MCF 10A (cell line): ENCODE measurements at places on chromosomes 5 and 9. TPM values are rescaled to one million over a fixed set of nuclear protein-coding genes. Genes with fewer than 3 reads are reported as not detected.

The PRRX2 gene
- total RNA-seq, result not detected in 2 replicates

The IFNA21 gene
- not detected in 2 replicates for total RNA-seq

The ALDH7A1 gene
- total RNA-seq, result 46.8 and 89.1 TPM in 2 replicates

The BAAT gene
- 0.14 and 0.15 TPM in 2 replicates for total RNA-seq

The ZNF883 gene
- 0.51 and 0.59 TPM in 2 replicates for total RNA-seq

The TPPP gene
- total RNA-seq, result 0.12 and 0.17 TPM in 2 replicates

DNA sequence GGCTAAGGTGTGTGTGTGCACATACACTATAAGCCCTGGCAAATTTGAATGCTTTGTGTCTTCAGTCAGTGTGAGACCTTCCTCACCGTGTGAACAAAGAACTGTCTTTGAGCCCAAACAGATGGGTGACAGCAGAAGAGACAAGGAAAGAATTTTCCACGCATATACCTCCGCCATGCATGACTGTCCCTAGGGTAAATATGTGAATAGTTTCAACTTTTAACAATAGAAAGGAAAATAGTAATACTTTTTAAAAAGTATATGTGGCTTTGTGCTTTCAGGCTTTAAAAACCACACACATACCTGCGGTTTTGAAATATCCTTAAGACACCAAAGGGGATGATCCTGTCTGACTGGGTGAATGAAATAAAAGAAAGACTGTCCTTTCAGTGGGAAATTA is 438.6 kb upstream of the MPDZ start:
- H3K4me3 ChIP-seq, result no peak overlapping the region
- no peaks in the 10 kb centered on the region for H3K36me3 ChIP-seq
- H3K27me3 ChIP-seq, result no peaks in the 10 kb centered on the region
- H3K4me1 ChIP-seq, result peaks cover 39% of the 10 kb centered on the region

DNA sequence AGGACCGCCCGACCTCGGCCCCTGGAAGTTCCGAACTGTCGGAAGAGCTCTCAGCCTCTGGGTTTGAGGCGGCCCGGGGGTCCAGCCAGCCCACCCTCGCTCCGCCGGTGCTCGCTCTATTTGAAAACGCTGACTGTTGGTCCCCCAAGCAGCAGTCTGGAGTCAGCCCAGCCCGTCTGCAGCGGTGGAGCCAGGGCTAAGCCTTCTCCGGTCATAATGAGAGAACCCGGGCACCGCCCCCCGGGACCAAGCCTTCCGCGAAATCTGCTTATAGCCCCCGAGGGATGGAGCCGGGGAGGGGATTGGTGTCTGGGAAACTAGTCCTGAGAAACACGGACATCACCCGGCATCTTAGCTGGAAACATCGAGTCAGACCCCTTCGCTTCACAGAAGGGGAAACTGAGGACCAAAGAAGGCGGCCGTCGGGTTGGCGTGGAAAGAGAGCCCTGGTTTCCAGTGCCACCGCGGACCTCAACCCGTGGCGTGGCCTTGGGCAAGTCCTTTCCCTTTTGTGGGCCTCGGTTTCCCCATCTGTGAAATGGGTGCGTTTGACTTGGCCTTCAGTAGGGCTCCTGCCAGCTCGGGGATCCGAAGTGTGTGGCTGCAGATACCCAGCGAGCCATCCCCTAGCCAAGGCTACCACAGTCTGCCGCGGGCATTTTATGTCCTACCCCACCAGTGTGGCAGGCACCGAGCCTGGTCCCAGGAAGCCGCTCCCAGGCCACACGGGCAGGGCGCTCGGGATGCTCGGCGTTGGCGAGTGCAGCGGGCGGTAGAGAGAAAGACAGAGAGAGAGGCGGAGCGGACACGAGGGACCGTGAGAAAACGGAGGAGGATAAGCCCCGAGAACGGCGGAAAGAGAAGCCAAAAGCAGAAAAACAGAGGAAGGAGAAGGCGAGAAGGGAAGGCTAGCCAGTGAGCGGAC is 857 bp downstream of the ADAM19 start:
- H3K27ac ChIP-seq, result no peak overlapping the region
- H3K27me3 ChIP-seq, result no peaks in the 10 kb centered on the region
- DNase-seq, result peak; percentile 36
- peaks cover 13% of the 10 kb centered on the region for H3K4me1 ChIP-seq
- peak overlapping the region; percentile 73 for H3K4me3 ChIP-seq

DNA sequence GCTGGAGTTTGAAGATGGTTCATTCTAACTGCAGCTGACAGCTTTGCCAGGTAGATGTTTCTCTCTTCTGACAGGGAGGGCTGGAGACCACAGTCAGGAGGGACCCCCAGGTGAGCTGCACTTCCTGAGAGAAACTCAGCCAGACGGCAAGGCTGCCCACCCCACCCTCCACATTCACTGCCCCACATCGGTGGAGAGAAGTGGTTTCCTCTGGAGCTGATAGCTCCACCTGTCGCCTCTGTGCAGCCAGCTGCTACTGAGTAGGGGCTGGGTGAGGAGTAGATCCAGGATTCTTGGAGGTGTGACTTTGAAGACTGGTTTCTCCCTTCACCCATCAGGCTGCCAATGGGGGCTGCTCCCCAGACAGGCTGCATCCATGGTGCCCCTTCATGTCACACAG is 175.0 kb downstream of the CARTPT start:
- H3K4me1 ChIP-seq, result peaks cover 7% of the 10 kb centered on the region
- H3K27ac ChIP-seq, result no peak overlapping the region
- H3K36me3 ChIP-seq, result peaks cover 4% of the 10 kb centered on the region
- H3K27me3 ChIP-seq, result peaks cover 11% of the 10 kb centered on the region

GRCh38 chr9:80191108-80191507 is 619.3 kb downstream of the TLE4 start:
- H3K4me3 ChIP-seq, result no peak overlapping the region
- no peaks in the 10 kb centered on the region for H3K36me3 ChIP-seq
- DNase-seq, result no peak
- no peaks in the 10 kb centered on the region for H3K27me3 ChIP-seq

DNA sequence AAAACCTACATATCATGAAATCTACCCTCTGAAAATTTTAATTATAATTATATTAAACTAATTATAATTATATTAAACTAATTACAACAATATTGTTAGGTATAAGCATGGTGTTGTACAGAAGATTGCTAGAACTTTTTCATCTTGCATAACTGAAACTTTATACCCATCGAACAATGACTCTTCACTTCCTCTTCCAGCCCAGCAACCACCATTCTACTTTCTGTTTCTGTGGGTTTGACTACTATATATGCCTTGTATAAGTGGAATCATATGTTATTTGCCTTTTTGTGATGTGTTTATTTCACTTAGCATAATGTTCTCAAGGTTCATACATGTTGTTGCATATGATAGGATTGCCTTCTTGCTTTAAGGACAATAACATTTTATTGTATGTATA is 274.2 kb upstream of the CCNH start:
- H3K4me3 ChIP-seq, result no peak overlapping the region
- no peak overlapping the region for H3K27ac ChIP-seq
- peaks cover 14% of the 10 kb centered on the region for H3K27me3 ChIP-seq
- H3K4me1 ChIP-seq, result no peaks in the 10 kb centered on the region

- H3K27me3 ChIP-seq, result no peaks in the 10 kb centered on the region
- no peak overlapping the region for H3K4me3 ChIP-seq
- no peaks in the 10 kb centered on the region for H3K36me3 ChIP-seq
Observed at GRCh38 chr9:16445141-16445920, 425.1 kb downstream of the BNC2 start.

- no peaks in the 10 kb centered on the region for H3K4me1 ChIP-seq
- peaks cover 77% of the 10 kb centered on the region for H3K27me3 ChIP-seq
- no peak overlapping the region for H3K4me3 ChIP-seq
- H3K27ac ChIP-seq, result no peak overlapping the region
- no peaks in the 10 kb centered on the region for H3K36me3 ChIP-seq
- no peak for DNase-seq
Observed at GRCh38 chr5:77643654-77644370, 5.3 kb upstream of the OTP start.

DNA sequence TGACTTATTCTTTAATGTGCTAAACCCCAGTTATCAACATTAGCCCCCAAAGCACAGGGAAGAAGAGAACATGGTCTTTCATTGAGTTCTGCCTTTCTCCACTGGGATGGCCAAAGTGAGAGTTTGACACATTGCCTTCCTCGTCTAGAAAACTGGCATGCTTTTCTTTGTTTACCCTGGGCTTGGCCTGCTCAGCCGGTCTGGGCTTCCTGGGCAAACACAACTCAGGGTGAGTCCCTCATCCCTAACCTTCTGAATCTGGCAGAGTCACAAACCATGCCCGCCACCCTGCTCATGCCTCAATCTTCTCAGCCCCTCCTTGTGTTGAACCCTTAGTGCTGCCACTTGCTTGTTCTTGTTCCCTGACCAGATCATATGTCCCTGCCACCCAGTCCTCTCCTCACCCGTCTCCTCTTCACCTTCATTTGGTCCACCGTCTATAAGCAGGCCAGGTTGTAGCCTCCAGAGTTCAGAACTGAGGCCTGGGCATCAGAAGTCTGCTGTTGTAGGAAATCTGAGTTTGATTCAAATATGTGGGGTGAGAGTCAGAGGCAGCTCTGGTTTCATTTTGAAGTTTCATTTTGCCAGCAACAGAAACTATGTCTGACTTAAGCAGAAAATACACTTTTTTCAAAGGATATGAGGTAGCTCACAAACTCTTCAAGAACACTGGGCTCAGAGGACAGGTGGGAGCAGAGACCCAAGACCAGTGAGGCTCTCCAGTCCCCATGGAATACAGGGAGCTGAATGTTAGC is 217.6 kb downstream of the NDUFS4 start:
- H3K4me3 ChIP-seq, result no peak overlapping the region
- H3K27me3 ChIP-seq, result no peaks in the 10 kb centered on the region
- peak overlapping the region; percentile 46 for H3K27ac ChIP-seq
- H3K4me1 ChIP-seq, result peaks cover 6% of the 10 kb centered on the region
- H3K36me3 ChIP-seq, result no peaks in the 10 kb centered on the region

GRCh38 chr5:41517909-41518308 is 7.5 kb upstream of the PLCXD3 start:
- H3K27me3 ChIP-seq, result peaks cover 30% of the 10 kb centered on the region
- no peaks in the 10 kb centered on the region for H3K4me1 ChIP-seq
- no peak overlapping the region for H3K4me3 ChIP-seq
- H3K27ac ChIP-seq, result no peak overlapping the region

DNA sequence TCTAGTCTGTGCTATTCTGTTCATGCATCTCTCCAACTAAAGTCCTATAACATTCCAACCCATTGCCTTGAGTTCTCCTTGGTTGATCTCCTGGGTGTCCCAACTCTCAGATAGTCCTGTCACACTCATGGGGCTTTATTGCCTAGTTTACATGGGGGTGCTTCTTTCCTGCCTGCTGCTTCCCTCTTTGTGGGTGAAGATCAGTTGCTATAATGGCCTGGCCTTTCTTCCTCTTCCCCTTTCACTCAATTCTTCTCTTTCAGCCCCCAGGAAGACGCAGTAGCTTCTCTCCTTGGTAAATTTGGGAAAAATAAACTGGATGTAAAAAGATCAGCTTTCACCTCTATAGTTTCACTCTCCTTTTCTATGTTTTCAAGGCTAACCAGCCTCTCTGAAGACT is 66.5 kb downstream of the PTCD2 start:
- peaks cover 57% of the 10 kb centered on the region for H3K4me1 ChIP-seq
- no peaks in the 10 kb centered on the region for H3K36me3 ChIP-seq
- H3K4me3 ChIP-seq, result no peak overlapping the region

GRCh38 chr5:67897431-67897830 is 318.1 kb upstream of the PIK3R1 start:
- H3K4me1 ChIP-seq, result peaks cover 39% of the 10 kb centered on the region
- H3K27ac ChIP-seq, result peak overlapping the region; percentile 82
- no peak overlapping the region for H3K4me3 ChIP-seq
- peak; percentile 86 for DNase-seq

DNA sequence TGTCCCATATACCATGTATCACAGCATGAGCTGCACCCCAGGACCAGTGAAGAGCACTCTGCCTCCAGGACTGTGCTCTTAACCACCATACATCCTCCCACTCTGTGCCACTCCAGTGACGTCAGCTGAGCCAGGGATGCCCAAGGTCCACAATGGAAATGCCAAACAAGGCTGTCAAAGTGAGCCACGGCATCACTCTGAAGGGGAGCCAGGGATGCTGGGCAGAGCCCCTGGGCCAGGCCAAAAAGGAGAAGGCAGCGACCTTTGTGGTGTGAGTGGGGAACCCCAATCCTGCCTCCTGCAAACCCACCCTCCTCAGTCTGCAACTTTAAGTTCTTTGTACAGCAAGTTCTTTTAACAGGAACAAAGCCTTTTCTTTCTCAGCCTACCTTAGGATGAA is 242.7 kb downstream of the SYK start:
- no peak for DNase-seq
- no peak overlapping the region for H3K27ac ChIP-seq
- H3K36me3 ChIP-seq, result no peaks in the 10 kb centered on the region
- H3K4me3 ChIP-seq, result no peak overlapping the region

DNA sequence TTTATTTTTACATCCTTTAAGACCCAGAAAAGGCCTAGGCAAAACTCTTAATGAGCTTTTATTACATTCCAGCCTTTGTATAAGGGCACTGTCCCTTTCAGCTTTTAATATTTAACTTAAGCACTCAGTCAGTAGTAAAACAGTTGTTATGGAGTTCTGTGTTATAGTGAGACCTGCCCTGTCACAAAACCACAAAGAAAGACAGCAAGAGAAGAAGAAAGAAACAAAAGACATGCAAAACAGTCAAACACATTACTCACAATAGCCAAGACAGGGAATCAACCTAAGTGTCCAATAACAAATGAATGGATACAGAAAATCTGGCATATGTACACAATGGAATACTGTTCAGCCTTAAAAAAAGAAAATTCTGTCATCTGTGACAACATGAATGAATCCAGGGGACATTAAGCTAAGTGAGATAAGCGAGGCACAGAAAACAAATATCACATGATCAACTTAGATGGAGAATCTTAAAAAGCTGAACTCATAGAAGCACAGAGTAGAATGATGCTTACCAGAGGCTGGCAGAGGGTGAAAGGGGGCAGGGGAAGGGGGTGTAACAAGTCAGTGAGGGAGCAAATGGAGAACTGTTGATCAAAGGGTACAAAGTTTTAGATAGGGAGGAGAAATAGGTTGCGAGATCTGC is 63.8 kb upstream of the CCNG1 start:
- no peaks in the 10 kb centered on the region for H3K36me3 ChIP-seq
- no peaks in the 10 kb centered on the region for H3K27me3 ChIP-seq
- H3K4me3 ChIP-seq, result no peak overlapping the region
- no peak overlapping the region for H3K27ac ChIP-seq

GRCh38 chr9:136995772-136996311 is 526 bp downstream of the CLIC3 start:
- no peaks in the 10 kb centered on the region for H3K27me3 ChIP-seq

GRCh38 chr9:88312045-88312444 is 76.2 kb upstream of the SPIN1 start:
- H3K27ac ChIP-seq, result no peak overlapping the region
- no peak overlapping the region for H3K4me3 ChIP-seq
- H3K36me3 ChIP-seq, result no peaks in the 10 kb centered on the region
- no peaks in the 10 kb centered on the region for H3K27me3 ChIP-seq

DNA sequence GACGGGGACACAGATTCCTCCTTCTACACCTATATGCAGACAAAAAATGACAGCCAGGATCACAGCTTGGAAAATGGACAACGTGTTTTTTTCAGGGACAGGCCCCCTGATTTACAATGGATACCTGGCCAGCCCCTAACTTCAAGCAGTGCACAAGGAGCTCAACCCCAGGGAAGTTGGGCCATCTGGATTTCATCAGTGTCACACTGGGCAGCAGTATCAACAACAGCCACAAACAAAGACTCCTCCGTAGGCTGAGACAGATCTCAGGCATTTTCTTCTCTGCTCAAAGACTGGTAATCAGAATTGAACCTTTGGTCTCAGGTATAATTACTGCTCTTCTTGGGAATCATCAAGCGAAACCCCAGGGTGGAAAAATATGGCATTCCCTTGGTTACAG is 374.0 kb downstream of the ZNF608 start:
- no peaks in the 10 kb centered on the region for H3K36me3 ChIP-seq
- peaks cover 8% of the 10 kb centered on the region for H3K4me1 ChIP-seq
- no peak for DNase-seq
- H3K27me3 ChIP-seq, result no peaks in the 10 kb centered on the region
- H3K27ac ChIP-seq, result no peak overlapping the region
- no peak overlapping the region for H3K4me3 ChIP-seq
